ENCODE measurements at places on chromosomes 6 and 20. TPM values are rescaled to one million over a fixed set of nuclear protein-coding genes. Genes with fewer than 3 reads are reported as not detected.

Gene GTSF1L
- polyA plus RNA-seq: not detected

- H3K4me3 ChIP-seq: no peak overlapping the region
- H3K27me3 ChIP-seq: no peaks in the 10 kb centered on the region
- no peak for DNase-seq
- H3K36me3 ChIP-seq: no peaks in the 10 kb centered on the region
- H3K27ac ChIP-seq: no peak overlapping the region
- H3K4me1 ChIP-seq: peaks cover 7% of the 10 kb centered on the region
These were observed 27.1 kb downstream of the PLAGL1 start for GRCh38 chr6:143980921-143981320.

DNA sequence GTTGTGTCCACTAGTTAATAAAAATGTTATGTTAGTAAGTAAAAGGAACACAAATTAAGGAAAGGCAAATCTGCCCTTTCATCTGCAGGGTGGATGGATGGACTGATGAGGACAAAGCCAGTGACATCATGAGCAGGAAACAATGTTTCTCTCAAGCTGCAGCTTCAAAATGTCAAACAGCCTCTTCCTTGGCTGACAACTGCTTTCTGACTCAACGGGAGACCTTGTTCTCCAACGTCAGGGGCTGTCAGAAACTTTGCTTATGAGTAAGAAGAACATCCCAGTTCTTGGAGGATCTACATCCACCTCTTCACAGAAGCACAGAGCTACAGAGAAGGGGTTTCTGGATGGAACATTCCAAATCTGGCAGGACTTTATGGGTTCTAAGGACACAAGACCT lies 6.0 kb downstream of the CST2 start:
- no peaks in the 10 kb centered on the region for H3K36me3 ChIP-seq
- no peaks in the 10 kb centered on the region for H3K27me3 ChIP-seq
- H3K4me3 ChIP-seq: no peak overlapping the region
- H3K4me1 ChIP-seq: no peaks in the 10 kb centered on the region
- no peak for DNase-seq

DNA sequence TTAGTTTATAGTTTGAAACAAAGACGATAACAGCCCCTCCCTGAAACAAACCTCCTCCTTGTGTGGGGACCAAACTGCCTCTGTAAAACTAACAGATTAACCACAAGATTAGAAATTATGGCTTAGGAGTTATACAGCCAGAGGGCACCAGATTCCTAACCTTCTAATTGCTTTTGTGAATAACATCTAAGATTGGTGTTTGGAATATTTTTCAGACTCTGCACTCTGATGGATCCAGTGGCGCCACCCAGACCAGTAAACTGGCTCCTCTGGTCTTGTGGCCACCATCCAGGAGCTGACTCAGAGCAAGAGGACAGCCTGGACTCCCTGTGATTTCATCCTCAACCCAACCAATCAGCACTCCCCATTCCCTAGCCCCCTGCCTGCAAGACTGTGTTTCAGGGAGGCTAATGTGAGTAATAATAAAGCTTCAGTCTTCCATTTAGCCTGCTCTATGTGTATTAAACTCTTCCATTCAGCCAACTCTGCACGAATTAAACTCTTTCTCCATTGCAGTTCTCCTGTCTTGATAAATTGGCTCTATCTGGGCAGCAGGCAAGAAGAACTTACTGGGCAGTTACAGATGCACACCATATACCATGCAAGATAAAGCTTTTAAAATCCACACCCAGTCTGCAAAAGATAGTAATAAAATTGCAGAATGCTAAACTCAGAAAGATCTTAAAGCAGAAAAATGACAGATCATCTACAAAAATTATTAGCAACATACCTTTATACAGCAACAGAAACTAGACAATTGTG lies 58.5 kb upstream of the SLC22A16 start:
- no peaks in the 10 kb centered on the region for H3K36me3 ChIP-seq
- DNase-seq: no peak
- H3K27me3 ChIP-seq: no peaks in the 10 kb centered on the region
- H3K4me1 ChIP-seq: no peaks in the 10 kb centered on the region
- no peak overlapping the region for H3K4me3 ChIP-seq

GRCh38 chr6:22249711-22250350 lies 47.0 kb downstream of the PRL start:
- H3K4me1 ChIP-seq: no peaks in the 10 kb centered on the region
- no peaks in the 10 kb centered on the region for H3K36me3 ChIP-seq
- no peaks in the 10 kb centered on the region for H3K27me3 ChIP-seq
- no peak overlapping the region for H3K27ac ChIP-seq
- no peak overlapping the region for H3K4me3 ChIP-seq

- no peaks in the 10 kb centered on the region for H3K27me3 ChIP-seq
- H3K36me3 ChIP-seq: no peaks in the 10 kb centered on the region
- H3K27ac ChIP-seq: no peak overlapping the region
- no peak overlapping the region for H3K4me3 ChIP-seq
These were observed 103.6 kb upstream of the KCNK16 start for GRCh38 chr6:39426073-39426456.
